GM12878 (cell line): ENCODE measurements at places on chromosomes 6 and 20. TPM values are rescaled to one million over a fixed set of nuclear protein-coding genes. Genes with fewer than 3 reads are reported as not detected.

GRCh38 chr6:69812746-69813427 lies 16.1 kb upstream of the LMBRD1 start:
- no peaks in the 10 kb centered on the region for H3K36me3 ChIP-seq
- peak overlapping the region; percentile 38 for H3K27ac ChIP-seq
- H3K27me3 ChIP-seq = no peaks in the 10 kb centered on the region
- no peak for DNase-seq

- H3K27ac ChIP-seq = no peak overlapping the region
- DNase-seq = no peak
- H3K27me3 ChIP-seq = no peaks in the 10 kb centered on the region
- no peaks in the 10 kb centered on the region for H3K36me3 ChIP-seq
Measured at GRCh38 chr6:120774275-120774674, 560.0 kb downstream of the TBC1D32 start.

DNA sequence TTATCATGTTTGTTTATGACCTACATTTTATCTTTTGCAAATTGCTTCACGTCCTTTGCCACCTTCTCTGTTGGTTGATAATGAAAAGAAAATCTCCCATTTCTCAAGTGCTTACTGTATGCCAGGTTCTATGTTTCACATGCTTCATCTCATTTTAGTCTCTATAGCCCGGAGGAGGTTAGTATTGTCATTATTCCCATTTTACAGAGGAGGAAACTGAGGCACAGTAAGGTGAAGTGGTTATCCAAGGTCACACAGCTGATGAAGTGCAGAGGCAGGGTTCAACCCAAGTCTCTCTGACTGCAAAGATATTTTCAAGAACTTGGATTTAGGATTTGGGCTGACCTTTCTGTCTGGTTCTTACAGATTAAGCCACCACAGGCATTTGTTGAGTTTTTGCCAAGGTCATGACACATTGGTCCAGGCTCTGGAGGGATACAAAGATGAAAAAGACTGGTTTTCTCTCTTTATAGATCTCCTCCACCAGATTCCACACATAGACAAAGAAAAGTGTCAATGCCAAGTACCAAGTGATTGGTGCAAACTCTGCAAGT lies 20.6 kb downstream of the CNBD2 start:
- H3K4me1 ChIP-seq = no peaks in the 10 kb centered on the region
- H3K36me3 ChIP-seq = no peaks in the 10 kb centered on the region
- DNase-seq = no peak
- H3K4me3 ChIP-seq = no peak overlapping the region

- H3K27ac ChIP-seq = no peak overlapping the region
- H3K27me3 ChIP-seq = no peaks in the 10 kb centered on the region
- no peak overlapping the region for H3K4me3 ChIP-seq
- no peak for DNase-seq
- H3K4me1 ChIP-seq = peaks cover 14% of the 10 kb centered on the region
Measured at GRCh38 chr20:62831854-62832211, 15.0 kb downstream of the COL9A3 start.

GRCh38 chr6:25560865-25561264 lies 91.2 kb upstream of the SCGN start:
- H3K4me1 ChIP-seq = no peaks in the 10 kb centered on the region
- H3K27ac ChIP-seq = no peak overlapping the region
- H3K36me3 ChIP-seq = no peaks in the 10 kb centered on the region
- H3K4me3 ChIP-seq = no peak overlapping the region
- H3K27me3 ChIP-seq = no peaks in the 10 kb centered on the region

Gene FAM50B
- total RNA-seq = 9.3 and 10.0 TPM in 2 replicates

DNA sequence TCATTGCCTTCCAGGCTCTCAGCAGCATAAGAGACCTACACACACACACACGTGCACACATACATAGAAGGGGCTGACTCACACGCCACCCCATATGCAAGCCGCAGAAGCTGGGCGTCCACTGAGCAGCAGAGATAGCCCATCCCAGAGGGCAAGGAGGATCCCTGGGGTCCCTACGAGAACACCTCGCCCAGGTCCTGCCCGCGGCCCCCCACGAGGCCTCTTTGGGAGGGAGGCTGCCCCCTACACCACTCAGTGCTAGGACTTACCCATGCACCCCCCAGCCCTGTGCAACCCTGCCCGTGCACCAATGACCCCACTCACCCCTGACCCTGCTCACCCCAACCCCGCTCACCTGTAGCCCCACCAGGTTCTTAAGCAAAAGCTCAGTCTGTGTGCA lies 20.6 kb upstream of the NTSR1 start:
- no peaks in the 10 kb centered on the region; the same call in 1 of the 2 replicates for H3K27me3 ChIP-seq
- no peaks in the 10 kb centered on the region for H3K36me3 ChIP-seq
- no peak for DNase-seq
- no peaks in the 10 kb centered on the region for H3K4me1 ChIP-seq
- H3K4me3 ChIP-seq = no peak overlapping the region
